ENCODE measurements at places on chromosomes 12 and 14. TPM values are rescaled to one million over a fixed set of nuclear protein-coding genes. Genes with fewer than 3 reads are reported as not detected.

DNA sequence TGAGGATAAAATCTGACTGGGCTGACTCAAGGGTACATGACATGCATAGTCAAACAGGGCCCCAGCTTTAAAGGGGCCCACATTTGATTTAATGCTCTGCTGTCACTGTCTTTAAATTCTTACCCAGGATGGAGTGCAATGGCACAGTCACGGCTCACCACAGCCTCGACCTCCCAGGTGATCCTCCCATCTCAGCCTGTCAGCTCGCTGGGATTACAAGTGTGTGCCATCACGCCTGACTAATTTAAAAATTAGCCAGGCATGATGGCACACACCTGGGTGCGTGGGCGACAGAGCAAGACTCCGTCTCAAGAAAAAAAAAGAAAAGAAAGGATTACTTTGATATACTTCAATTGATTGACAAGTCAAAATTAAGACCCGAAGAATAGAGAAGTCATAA lies 9.2 kb upstream of the PLBD1 start:
- no peaks in the 10 kb centered on the region for H3K36me3 ChIP-seq
- no peaks in the 10 kb centered on the region for H3K27me3 ChIP-seq
- no peak overlapping the region for H3K27ac ChIP-seq
- H3K4me1 ChIP-seq: no peaks in the 10 kb centered on the region
- DNase-seq: no peak
- H3K4me3 ChIP-seq: no peak overlapping the region

Gene FOXN3
- 41.4 TPM for total RNA-seq

DNA sequence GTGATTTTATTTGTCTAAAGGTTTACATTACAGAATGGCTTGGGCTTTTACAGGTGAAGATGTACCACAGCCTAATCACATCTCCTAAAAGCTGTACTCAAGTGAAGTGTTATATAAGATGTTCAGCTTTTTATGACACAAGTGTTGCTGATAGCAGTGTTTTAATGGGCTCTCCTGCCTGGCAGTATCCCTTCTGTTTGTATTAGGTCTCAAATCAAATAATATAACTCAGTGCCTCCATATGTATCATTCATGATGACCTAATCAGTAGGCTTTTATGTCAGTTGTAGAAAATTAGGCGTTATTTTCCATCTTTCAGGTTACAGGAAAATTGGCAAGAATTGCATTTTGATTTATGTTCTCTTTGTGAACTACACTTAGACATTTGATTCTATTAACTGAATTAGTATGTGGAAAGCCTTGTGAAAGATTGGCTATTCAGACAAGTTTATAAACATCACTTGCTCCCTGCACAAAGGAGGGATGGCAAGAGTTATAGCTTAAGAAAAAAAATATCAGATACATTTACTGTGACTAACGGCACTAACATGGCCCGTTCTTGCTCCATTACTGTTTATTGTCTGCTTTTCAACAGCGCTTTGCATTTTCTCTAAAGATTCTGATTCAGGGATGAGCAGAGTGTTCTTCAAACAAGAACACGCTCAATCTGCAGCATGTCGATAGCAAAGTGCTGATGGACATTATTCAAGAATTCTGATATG lies 143.7 kb upstream of the DIO2 start:
- H3K27ac ChIP-seq: no peak overlapping the region
- H3K36me3 ChIP-seq: no peaks in the 10 kb centered on the region
- H3K27me3 ChIP-seq: no peaks in the 10 kb centered on the region
- no peak overlapping the region for H3K4me3 ChIP-seq
- no peak for DNase-seq
- H3K4me1 ChIP-seq: peaks cover 4% of the 10 kb centered on the region

DNA sequence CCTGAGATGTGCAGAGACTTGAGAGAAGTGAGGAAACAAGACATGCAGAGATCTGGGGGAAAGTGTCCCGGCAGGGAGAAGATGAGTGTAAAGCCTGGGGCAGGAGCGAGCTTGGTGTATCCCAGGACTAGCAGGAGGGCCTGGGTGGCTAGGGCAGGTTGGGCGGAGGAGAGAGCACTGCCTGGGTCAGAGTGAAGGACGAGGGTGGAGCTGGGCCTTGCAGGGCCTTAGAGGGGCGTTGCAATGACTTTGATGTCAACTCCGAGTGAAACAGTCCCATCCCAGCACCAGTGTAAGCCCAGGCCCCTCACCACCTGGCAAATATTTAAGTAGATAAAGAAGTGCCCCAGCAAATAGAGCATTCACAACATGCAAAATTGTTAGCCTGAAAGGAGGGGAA lies 24.2 kb upstream of the RFLNA start:
- H3K36me3 ChIP-seq: no peaks in the 10 kb centered on the region
- peaks cover 7% of the 10 kb centered on the region for H3K27me3 ChIP-seq
- DNase-seq: no peak
- H3K4me3 ChIP-seq: no peak overlapping the region
- H3K27ac ChIP-seq: peak overlapping the region; percentile 28

DNA sequence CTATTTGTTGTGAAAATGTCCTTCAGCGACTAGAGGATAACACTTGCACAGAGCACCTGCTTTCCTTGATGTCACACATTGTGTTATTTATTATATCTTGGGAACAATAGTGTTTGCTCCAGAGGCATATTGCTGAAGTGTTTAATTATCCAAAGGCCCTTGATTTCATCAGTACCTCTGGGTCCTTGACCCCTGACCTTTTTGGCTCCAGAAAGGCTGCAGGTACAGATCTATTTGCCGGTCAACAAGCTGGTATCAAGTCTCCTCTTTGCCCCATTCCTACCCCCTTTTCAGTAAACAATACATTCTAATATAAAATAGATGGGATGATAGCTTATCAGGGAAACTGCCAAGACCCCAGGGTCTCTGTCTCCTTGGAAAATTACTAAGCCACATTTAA lies 206.8 kb downstream of the DACT1 start:
- H3K27ac ChIP-seq: no peak overlapping the region
- H3K27me3 ChIP-seq: no peaks in the 10 kb centered on the region
- no peak for DNase-seq
- H3K36me3 ChIP-seq: no peaks in the 10 kb centered on the region

GRCh38 chr14:53714495-53715192 lies 242.0 kb downstream of the BMP4 start:
- DNase-seq: no peak
- H3K27me3 ChIP-seq: no peaks in the 10 kb centered on the region
- H3K27ac ChIP-seq: no peak overlapping the region
- peaks cover 1% of the 10 kb centered on the region for H3K36me3 ChIP-seq
- no peaks in the 10 kb centered on the region for H3K4me1 ChIP-seq
- no peak overlapping the region for H3K4me3 ChIP-seq

DNA sequence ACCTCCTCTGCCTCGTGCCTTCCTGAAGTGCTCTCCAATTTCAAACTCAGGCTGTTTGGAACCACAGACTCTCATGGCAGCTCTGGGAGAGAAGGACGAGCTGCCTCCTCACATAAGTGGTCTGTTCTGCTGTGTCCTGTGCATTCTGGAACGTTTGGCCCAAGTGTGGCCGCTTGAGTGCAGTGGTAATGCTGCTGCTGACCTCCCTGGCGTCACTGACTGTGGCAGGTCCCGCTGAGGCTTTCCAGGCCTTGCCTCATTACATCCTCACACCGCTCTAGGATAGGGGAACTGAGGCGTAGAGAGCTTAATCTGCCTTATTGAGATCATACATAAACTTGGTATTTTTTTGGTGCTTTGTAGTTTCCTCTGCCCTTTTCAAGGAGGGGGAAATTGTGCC lies 14.2 kb downstream of the CCDC92 start:
- no peak for DNase-seq
- H3K4me3 ChIP-seq: no peak overlapping the region
- H3K27ac ChIP-seq: no peak overlapping the region
- H3K4me1 ChIP-seq: peaks cover 24% of the 10 kb centered on the region
- H3K36me3 ChIP-seq: peaks cover 4% of the 10 kb centered on the region

Gene NFE2
- not detected for total RNA-seq

DNA sequence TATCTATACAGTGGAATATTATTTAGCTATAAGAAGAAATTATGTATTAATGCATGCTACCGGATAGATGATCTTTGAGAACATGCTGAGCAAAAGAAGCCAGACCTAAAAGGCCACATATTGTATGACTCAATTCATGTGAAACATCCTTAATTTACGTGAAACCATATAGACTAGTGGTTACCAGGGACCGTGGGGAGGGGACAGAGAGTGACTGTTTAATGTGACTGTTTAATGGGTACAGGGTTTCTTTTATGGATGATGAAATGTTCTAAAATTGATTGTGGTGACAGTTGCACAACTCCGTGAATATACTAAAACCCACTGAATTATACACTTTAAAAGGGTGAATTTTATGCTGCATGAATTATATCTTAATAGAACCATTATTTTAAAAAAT lies 8.5 kb upstream of the BCL7A start:
- no peaks in the 10 kb centered on the region for H3K4me1 ChIP-seq
- no peak overlapping the region for H3K4me3 ChIP-seq
- no peak for DNase-seq
- no peaks in the 10 kb centered on the region for H3K27me3 ChIP-seq
- H3K36me3 ChIP-seq: no peaks in the 10 kb centered on the region
- no peak overlapping the region for H3K27ac ChIP-seq

DNA sequence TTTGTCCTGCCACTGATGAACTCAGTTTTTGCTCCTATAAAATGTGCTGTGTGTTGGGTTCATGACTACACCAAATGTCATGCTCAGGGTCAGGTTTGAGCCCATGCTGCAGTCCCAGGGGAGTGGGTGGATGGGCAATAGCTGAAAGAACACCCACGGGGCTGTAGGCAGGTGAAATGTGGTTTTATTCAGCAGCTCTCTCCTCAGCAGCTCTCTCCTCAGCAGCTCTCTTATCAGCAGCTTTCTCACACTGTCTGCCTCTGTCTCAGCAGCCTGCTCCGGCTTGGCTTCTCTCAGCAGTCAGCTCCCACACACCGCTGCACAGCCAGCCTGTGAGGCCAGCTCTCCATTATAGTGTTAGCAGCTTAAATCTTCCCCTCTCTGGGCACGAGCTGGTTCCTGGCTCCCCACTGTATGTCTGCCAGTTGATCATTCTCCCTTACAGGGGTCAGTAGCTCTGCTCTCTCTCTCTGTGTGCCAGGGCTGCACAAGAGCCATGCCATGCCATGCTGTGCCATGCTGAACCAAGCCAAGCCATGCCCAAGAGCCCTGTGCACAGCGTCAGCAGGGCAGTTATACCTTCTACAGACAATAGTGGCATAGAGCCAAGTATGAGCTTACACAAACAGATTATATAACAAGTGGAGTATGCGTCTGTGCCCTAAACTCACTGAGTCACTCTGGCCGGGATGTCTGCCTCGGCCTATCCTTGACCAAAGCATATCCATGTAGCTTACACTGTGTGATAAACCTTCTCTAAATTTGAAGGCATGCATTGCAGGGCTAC lies 303.3 kb upstream of the TMPO start:
- H3K27me3 ChIP-seq: no peaks in the 10 kb centered on the region
- no peaks in the 10 kb centered on the region for H3K36me3 ChIP-seq
- H3K4me3 ChIP-seq: no peak overlapping the region
- H3K4me1 ChIP-seq: peaks cover 4% of the 10 kb centered on the region
- H3K27ac ChIP-seq: no peak overlapping the region

DNA sequence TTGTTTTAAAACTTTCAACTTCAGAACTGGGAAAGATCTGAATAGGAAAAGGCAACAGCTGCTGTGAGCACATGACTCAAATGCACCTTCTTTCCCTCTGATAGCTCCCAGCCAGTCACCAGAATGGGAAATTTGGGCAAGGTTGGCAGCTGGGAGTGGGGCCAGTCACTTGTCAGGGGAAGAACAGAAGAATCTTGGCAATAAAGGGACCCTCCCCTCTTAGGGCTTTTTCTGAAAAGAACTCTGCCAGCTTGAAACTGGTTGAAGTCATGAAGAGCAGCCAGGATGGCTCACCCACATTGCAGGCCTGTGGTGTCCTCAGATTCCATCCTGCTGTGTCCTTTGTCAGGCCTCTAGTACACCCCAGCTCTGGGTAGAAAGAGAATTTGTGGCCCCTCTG lies 10.3 kb upstream of the RIC8B start:
- peak overlapping the region; percentile 13 for H3K27ac ChIP-seq
- H3K4me1 ChIP-seq: peaks cover 71% of the 10 kb centered on the region
- DNase-seq: no peak
- H3K27me3 ChIP-seq: no peaks in the 10 kb centered on the region

Gene PZP
- total RNA-seq: not detected

- peaks cover 12% of the 10 kb centered on the region for H3K36me3 ChIP-seq
- no peak overlapping the region for H3K27ac ChIP-seq
- peaks cover 41% of the 10 kb centered on the region for H3K4me1 ChIP-seq
- DNase-seq: no peak
- no peak overlapping the region for H3K4me3 ChIP-seq
These were observed 22.3 kb downstream of the PLEKHG3 start for GRCh38 chr14:64726585-64726890.

Gene STRAP
- total RNA-seq: 191 TPM

DNA sequence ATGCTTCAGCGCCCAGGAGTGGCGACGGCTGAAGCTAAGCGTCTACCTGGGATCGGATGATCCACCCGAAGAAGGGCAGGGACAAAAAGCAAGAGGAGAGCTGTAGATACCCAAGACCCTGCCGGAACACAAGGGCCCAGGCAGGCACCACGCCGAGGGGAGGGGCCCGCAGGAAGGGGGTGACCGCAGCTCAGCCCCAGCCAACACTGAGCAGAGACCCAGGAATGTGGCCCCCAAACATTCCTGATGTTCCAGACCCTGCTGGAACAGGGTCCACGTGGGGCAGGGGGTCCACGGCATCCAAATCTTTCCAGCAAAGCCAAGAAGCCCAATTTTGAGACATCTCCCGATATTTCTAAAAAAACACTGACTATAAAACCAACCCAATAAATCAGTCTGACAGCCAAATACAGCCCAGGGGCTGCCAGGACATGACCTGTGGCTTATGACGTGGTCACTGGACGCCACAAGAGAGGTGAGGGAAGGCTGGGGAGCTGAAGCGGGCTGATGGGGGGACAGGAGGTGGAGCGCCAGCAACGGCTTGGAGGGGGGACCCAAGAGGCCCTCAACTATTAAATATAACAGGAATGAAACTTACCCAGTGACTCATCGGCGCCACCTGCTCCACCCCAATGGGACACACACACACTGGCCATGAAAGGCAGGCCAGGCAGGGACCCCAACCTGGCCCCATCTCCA lies 58.9 kb downstream of the NCOR2 start:
- DNase-seq: no peak
- H3K4me1 ChIP-seq: peaks cover 73% of the 10 kb centered on the region
- peak overlapping the region; percentile 81 for H3K27ac ChIP-seq
- no peak overlapping the region for H3K4me3 ChIP-seq
- no peaks in the 10 kb centered on the region for H3K27me3 ChIP-seq
- H3K36me3 ChIP-seq: peaks cover under 1% of the 10 kb centered on the region

Data from neural crest cell (in vitro differentiated cells).